ENCODE measurements at places on chromosomes 12 and 14.

DNA sequence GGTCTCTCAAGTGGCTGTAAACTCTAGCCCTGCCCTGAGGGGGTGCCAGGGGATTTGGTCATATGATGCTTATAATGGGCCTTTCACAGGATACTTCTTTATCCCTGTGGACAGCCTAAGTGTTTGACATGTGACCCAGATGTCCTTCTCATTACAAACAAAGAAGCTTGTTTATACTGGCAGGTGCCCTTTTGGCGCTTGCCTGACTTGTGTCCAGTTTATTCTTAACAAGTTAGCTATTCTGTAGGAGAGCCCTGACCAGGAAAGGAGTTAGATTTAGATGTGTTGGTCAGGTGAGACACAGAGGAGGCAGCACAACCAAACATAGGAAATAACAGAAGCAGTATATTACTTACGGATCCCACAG lies 51.9 kb downstream of the CCDC91 start:
- no peak for DNase-seq

DNA sequence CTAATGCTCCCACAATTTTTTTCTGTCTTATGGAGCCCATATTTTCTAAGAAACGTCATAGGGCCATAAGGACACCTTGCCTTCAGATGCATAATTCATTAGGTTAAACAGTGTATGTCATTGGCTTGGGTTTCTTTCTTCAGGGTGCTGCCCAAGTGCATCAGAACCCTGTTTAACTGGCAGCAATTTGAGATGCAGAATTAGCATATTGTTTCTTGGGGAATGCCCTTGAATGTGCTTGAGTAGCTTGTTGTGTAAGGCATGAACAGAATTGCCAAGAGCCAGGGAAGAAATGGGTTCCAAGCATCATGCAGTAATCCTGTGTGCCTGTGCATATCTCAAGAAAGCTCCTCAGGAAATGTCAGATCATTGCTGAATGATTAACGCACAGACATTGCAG lies 277.2 kb downstream of the SYT1 start:
- no peak for DNase-seq

DNA sequence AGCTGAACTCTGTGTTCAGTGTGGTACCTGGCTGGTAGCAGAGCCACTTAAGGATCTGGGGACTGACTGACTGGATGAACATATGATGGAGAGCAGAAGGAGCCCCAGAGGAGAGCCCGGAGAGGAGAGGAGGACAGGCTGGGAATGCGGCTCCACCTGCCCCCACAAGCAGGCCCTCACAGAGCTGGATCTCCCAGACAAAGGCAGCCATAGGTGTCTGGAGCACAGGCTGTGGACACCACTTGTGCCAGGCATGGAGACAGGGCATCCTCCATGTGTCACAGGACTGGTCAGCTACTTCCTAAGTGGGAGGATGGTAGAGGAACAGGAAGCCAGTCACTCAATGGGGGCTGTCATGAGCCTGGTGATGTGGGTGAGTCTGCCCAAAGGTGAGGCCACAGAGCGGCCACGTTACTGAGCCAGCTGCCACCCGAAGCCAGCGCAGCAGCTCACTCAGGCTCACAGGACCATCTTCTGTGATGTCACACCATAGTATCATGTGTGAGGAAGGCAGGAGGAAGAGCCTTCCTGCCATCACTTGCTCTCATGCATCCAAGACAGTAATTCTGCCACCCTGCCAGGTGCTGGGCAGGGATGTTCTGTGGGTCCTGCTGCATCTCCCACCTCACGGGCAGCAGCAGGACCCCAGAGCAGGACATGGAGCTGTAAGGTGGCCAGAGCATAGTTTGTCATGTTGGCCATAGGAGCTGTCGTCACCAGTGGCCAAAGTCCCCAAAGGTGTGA lies 72.1 kb downstream of the PRIMA1 start:
- no peak for DNase-seq

DNA sequence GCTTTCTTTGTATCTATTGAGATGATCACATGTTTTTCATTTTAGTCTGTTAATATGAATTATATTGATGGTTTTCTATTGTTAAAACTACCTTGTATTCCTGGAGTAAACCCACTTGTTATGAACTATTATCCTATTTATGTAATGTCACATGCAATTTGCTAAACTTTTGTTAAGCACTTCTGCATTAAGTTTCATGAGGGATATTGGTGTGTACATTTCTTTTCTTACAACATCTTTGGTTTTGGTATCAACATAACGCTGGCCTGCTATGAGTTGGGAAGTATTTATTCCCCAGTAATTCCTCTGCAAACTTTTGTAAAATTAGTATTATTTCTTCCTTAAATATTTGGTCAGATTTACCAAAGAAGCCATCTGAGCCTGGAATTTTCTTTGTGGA lies 46.5 kb upstream of the AMIGO2 start:
- no peak for DNase-seq

DNA sequence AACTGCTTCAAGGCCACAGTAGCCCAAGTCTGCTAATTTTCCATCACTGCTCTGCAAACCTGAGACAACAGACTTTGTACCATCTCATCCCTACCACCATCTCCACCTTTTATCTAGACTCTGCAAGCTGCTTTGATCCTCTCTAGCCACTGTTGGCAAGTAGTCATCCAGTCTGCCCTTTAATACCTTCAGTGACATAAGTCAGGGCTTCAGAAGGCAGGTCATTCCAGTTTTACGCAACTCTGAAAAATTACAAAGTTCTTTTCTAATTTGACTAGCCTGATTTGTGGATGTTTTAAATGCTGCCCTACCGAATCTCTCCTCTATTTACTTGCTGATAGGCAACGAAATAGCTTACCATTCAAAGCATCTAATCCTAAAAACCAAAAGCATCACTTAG lies 2.8 kb downstream of the FERMT2 start:
- no peak for DNase-seq

- no peak for DNase-seq
Observed at GRCh38 chr12:26727482-26728204, 105.4 kb downstream of the ITPR2 start.

DNA sequence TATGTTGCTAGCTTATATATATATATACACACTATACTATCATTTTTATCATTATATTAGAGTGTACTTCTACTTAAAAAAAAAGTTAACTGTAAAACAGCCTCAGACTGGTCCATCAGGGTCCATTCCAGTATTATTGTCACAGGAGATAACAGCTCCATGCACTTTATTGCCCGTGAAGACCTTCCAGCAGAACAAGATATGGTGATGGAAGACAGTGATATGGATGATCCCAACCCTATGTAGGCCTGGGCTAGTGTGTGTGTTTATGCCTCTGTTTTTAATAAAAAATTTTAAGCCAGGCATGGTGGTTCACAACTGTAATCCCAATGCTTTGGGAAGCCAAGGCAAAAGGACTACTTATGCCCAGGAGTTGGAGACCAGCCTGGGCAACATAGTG lies 86.2 kb downstream of the GCH1 start:
- no peak for DNase-seq

GRCh38 chr12:111283521-111283920 lies 85.4 kb downstream of the PHETA1 start:
- DNase-seq: no peak

DNA sequence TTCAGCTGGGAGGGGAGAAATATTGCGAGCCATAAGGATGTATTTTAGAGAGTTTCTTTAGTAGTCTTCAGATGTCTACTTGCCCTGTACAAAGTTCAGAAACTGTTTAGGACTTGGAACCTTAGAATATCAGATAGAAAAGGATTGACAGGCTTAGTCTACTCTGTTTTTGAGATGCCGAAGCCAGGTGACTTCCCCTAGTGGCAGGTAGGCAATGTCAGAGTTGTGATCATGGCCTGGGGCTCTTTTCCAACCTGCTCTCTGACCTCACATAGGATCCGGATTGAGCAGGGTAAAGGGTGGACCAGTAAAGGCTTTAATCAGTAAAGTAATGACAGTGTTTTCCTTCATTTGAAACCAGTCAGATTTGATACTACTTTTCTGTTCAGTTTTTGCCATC lies 59.6 kb downstream of the PRKCH start:
- DNase-seq: no peak

- DNase-seq: no peak
Observed at GRCh38 chr14:88289234-88289633, 33.8 kb downstream of the KCNK10 start.

GRCh38 chr14:25095736-25096437 lies 45.9 kb upstream of the STXBP6 start:
- DNase-seq: no peak

All from NCI-H1092 treated with DMSO at 0.1 percent for 48 hours (cell line).